Activated T-cell treated with anti-CD3 and anti-CD28 coated beads for 48 hours (primary cell): ENCODE measurements at places on chromosomes 1 and 21.

DNA sequence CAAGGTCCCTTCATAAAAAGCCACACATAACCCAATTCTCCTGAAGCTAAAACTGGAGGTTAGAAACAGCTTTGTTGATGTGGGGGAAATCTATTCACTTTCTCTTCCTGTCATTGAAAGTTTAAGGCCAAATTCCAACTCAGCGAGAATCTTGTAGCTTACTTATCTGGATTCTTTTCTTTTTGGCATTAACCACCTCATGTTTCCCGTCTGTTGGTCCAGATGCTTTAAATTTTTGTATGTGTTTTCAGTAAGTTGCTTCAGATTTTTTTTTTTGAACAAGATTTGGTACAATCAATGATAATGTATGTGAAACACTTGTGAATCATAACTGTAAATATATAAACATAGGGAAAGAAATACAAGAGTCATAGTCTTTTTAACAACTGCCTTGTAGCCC is 33.7 kb upstream of the NEK7 start:
- DNase-seq: no peak

DNA sequence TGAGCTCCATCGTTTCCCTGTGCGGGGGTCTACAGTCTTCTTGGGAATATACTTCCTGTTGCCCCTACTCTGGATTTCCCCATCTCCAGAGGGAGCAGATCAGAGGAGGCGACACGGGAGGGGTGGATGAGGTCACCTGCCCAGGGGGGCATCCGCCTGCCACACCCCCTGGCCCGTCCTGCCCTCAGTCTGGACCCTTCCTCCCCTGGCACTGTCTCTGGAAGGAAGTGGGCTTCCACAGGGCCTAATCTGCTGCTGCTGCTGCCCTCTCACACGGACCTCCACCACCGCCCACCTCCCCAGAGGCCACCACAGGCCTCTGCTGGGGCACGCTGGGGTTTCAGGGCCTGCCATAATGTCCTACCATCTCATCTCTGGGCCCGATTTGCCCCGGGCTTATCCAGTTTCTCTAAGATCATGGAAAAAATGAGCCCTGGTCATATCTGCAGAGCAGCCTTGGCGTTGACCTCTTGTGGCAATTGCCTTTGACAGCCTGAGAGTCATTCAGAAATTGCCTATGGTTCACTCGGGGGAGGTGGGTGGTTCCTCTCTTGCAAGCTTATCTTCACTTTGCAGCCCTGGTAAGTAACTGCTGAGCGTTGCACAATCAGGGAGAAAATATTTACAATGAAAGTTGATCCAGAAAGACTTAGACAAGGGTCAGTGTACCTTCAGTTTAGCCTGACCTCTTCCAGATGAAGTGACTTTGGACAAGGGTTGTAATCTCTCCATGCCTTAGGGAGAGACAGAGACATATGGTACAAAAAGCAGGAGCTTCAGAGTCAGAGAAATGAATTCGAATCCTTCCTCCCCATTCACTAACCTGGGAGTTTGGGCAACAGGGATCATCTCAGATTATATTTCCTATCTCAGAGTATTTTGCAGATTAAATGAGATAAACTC is 252.4 kb downstream of the TOMM20 start:
- DNase-seq: peak; percentile 50

DNA sequence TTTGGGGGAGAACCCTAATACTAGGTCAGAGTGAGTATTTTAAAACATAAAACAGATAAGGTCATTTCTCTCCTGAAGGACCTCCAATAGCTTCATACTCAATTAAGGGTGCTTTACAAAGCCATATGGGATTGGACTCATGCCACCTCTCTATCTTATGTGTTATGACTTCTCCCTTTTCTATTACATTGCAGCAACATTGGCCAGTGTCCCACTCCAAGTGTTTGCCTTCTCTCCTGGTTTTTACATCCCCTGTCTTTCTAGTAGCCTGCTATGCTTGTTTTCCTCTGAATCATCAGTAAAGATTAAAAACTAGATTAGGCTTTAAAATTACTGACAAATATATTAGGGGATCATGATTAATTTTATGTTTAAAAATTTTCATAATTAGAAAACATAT is 66.6 kb downstream of the SCMH1 start:
- DNase-seq: no peak

DNA sequence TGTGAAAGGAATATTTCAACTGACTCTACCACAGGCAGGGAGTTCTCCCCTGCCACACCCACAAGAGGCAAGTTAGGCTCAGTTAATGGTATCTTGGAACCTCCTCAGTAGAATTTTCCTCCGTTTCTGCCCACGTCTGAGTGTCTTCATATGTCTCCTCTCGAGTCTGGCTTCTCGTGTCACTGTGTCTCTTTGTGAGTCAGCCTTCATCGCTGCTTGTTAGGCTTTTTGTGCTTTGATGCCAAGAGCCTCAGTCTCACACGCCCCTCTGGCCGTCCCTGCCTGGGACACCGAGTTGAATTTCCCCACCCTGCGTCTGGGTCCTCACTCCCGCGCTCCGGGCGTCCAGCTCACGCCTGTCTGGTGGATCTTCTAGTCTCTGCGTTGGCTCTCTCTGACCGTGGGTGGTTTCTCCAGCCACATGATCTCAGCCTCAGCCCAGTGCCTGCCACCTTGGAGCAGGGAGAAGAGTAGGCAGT is 125.7 kb upstream of the GADD45A start:
- no peak for DNase-seq

DNA sequence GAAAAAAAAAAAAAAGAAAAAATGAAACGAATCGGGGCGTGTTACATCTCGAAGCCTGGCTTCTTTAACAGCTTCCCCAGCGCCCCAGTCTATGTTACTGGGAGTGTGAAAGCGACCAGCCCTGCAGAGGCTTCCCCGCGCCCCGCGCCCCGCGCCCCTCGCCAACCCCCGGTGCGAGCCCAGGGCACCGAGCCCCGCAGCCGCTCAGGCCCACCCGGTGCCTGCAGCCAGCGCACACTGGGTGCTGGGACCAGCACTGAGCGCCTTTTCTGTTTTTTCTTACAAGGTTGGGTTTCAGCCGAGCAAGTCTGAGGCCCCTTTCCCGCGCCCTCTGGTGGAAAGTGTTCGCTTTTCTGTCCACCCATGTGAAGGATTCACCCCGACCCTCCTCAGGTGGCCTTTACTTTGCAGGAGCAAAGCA is 42.1 kb upstream of the ZNF496 start:
- DNase-seq: peak; percentile 36

GRCh38 chr1:162696286-162696862 is 64.1 kb downstream of the DDR2 start:
- DNase-seq: no peak

DNA sequence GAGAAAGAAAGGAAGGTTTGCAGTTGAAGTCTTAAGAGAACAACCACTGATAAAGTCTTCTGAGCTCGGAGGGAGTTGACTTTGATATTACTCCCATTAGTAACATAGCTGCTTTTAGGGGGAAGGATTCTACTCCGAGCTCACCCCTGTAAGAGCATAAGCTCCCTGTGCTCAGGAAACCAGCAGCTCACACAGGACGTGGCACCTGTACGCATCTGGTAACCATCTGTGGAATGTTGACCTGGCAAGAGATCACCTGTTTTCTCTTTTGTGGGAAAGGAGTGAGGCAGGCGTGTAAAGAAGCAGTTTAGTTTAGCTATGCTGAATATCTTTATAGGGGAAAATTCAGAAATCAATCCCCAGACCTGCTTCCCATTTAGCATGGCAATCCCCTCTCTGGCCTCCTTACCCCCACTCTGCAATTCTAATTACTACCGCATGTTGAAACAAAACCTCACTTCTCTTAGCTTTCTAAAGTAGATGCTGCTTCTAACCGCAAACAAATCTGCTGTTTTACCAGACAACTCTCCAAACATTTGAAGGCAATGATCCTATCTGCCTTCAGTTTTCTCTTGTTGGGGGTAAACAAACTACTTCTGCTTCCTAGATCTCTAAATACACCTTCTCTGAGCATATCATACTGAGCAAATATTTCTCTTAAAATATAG is 121.8 kb upstream of the KCNK1 start:
- no peak for DNase-seq

DNA sequence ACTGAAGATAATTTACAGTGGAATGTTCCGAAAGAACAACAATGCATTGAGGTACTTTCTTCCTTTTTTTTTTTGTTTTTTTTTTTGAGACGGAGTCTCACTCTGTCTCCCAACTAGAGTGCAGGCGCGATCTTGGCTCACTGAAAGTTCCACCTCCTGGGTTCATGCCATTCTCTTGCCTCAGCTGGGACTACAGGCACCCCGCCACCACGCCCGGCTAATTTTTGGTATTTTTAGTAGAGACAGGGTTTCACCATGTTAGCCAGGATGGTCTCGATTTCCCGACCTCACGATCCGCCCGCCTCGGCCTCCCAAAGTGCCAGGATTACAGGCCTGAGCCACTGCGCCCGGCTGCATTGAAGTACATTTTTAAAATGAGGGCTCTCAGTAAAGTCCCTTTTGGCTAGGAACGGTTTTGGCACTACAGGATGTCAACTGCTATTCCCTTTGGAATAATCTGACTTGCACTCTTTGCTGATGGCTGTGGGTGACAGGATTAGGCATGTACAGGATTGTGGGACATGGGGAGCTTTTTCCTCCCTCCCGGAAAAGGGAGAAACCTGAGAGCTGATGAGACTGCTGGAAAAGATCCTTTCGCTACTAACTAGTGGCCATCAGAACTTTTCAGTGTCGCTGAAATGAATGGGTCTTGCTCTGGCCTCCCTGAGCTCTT is 56.9 kb upstream of the EDEM3 start:
- no peak for DNase-seq

DNA sequence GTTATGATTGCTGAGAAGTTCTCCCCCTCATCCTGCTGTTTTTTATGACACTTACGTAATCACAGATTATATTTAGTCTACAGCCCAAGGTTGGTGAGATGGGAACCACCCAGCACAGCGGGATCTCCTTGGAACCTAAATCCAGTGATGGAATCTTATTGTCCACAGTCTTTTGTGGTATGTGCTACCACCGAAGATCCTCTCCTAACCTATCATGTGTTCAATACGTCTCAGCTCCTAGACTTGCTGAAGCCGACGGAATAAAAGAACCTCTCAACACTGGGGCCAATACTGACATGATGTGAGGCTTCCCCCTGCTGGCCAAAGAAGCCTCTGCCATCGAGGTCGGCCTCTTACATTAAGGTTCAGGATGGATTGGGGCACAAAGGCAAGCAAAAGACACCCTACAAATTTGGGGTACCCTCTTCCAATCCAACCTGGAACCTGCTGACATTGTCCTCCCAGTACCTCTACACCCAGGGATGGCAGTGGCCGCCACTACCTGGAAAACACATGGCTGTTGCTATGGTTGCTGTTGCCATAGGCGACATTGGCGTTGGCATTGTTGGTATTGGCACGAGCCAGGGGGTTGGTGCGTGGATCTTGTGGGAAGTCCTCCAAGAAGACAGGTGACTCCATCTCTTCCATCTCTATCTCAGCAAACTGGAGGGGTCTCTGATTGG is 19.4 kb upstream of the KIF21B start:
- peak; percentile 44 for DNase-seq

DNA sequence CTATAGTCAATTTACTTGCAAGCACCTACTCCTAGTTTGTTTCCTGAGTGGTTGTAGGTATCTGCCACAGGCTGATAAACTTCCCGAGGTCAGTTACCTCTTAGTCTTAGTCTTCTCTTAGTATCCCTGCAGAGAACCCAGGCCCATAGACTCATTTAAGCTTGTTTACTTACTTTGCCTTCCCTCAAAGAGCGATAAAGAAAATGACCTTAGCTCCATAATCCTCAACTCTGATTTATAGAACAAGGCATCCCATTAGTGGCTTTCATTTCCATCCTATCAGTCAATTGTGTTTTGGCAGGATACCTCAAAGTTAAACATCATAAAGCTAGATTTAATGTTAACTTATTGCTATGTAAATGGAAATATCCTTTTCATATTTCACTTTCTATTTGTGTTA is 119.7 kb downstream of the UCHL5 start:
- no peak for DNase-seq

DNA sequence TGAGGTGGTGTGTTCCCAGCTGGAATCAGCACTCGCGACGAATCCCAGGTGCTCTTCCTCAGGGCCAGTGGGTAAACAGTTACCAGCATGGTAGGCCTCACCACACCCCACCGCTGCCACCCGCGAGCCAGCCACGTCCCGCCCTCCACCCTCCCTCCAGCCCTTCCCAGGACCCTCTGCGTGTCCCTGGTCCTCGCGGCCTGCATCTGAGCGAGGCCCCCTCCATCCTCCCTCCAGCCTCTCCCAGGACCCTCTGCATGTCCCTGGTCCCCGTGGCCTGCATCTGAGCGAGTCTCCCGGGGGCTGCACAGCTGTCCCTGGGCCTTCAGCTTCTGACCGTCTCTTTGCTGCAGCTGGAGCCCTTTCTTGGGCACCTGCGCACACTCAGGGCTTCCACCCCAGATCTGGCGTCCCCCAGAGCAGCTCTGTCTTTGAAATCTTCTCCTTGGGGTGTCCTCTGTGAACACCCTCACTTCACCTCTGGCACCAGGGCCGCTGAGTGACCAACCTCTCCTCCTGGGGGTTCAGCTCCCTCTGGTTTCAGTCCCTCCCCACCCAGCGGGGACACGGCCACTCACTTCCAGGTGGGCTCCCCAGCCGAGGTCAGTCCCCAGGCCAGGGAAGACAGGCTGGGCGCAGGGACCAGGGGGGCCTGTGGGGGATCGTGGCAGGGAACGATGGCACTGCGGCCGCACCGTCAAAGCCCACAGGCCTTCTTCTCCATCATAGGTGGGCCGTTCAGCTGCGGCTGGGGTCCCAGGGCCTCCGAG is 57.8 kb upstream of the COL6A2 start:
- no peak for DNase-seq

- DNase-seq: no peak
Observed at GRCh38 chr1:172178886-172179285, 241.6 kb upstream of the C1orf105 start.

DNA sequence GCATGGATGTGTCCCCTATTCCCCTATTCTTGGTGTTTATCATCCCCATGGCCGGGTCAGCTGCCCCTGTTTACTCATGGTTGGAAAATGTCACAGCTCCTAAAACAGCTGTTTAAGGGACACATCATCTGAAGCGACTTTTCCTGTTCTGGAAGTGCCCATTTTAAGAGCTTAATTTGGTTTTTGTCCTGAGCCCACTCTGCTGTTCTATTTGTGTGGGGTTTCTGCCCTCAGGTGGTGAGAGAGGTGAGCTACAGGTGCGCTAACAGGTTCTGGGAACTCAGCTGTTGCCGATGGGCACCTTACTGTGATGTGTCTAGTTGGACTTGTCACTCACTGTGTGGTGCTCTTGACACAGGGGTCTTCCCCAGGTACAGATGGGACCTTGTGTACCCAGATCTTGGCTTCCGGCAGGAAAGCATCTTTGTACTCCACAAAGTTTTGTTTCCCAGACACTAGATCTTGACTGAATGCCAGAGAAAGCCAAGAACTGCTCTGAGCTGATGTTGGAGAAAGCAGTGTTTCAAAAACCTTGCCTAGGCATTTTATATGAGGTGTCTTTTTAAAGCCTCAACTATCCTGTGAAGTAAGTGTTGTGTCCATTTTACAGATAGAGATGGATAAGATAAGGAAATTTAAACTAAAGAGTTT is 59.0 kb upstream of the CD1D start:
- DNase-seq: no peak

DNA sequence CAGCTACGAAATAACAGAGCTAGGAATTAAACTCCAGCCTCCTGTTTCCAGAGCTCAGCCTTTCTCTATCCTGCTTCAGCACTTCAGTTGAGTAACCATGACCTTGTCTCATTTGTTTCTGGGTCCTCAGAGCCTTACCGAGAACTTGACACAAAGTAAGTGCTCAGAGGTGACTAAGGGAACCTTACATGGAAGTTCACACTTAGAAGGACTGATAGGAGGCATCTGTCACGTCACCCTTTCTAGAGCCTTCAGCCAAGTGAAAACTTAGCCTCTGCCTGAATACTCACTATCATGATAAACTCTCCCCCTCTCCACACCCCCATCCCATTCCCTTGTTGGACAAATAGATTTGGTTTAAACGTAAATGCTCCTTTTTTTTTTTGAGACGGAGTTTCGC is 9.8 kb upstream of the LUZP1 start:
- no peak for DNase-seq
